ENCODE measurements at places on chromosomes 1 and 21. TPM values are rescaled to one million over a fixed set of nuclear protein-coding genes. Genes with fewer than 3 reads are reported as not detected.
A peak's percentile ranks its signal among the peaks of the same experiment; 100 is the strongest.

DNA sequence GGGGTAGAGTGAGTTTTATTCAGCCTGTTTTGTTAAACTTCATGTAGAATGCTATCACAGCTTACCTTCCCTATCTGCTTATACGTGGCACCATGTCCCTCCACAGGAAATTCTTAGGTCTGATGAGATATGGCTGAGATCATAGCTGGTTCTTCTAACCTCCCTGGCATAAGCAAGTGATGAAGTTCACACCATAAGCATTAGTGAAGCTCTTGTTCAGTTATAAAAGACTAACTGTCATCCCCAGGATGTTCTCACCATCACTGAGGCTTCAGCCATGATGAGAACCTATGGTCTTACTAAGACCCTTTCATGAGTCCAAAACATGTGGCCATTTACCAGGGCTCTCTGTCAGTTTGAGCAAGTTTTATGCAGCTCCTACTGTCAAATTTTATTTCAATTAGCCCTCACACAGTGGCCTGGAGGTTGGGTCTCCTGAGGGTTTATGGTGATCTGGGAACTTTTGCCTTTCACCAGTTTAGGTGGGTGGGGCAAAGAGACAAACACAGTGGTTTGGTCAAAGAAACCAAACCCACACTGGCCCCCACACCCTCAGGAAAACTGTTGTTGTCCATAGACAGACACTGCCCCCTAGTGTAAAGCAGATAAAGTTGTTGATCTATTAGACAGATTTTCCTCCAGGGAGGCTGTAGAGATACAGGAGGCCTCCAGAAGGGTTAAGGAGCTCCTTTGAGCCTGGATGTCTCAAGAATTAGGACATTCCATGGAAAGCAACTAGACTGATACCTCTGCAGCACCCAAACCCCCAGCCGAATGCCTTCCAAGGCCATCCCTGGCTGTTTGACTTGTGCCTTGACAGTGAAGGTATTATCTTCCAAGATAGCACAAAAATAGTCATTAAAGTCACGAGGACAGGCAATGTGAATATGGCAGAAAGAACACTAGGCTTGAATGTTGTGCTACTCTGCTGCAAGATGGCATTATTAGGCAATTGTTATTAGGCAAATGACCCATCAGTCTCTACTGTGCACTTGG, 5.0 kb downstream of the SLC22A15 start:
- peak; percentile 90 for DNase-seq

- DNase-seq: no peak
Measured at GRCh38 chr1:40750451-40750908, 33.1 kb upstream of the KCNQ4 start.

DNA sequence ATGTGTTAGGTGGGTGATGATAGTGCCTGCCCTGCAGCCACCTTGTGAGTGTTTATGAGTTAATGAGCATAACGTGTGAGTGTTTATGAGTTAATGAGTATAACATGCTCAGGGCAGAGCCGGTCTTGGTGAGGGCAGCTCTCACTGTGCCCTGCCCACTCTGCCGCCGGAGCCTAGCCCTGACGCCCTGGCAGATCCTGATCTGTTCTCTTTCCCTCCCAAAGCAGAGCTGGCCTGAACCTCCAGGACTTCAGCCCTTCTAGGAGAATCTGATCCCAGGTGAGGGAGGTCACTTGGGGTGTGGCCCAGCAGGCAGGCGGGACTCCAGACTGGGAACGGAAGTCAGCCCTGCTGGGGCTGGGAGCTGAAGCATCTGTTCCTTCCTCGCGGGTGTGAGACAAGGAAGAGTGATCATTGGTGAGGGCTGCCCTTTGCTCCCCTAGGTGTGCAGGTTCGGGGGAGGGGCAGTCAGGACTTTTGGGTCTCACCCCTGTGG, 5.7 kb downstream of the FBLIM1 start:
- no peak for DNase-seq

Gene NHLH2
- 1.9 TPM for polyA plus RNA-seq

- no peak for DNase-seq
Measured at GRCh38 chr1:194809665-194810064, 1623.3 kb upstream of the B3GALT2 start.

Data from GM23338 (cell line).